ENCODE measurements at places on chromosomes 5 and 9. TPM values are rescaled to one million over a fixed set of nuclear protein-coding genes. Genes with fewer than 3 reads are reported as not detected.

DNA sequence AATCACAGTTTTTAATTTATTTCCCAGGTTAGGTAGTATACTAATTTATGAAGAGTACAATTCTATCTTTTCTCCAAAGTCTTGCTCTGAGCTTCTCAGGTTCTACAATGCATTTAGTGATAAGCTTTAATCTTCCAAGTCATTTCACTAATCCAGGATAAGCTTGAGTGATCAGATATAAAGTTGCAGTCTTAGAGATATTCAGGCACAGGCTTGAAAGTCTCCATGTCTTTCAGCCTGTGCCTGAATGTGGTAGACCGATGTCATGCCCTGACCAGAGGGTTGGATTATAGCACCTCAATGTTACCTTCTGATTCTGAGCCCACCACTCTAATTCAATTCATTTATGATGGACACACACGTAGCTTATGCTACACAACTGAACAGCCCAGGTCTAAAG is 3.2 kb downstream of the CRHBP start:
- no peak for DNase-seq

DNA sequence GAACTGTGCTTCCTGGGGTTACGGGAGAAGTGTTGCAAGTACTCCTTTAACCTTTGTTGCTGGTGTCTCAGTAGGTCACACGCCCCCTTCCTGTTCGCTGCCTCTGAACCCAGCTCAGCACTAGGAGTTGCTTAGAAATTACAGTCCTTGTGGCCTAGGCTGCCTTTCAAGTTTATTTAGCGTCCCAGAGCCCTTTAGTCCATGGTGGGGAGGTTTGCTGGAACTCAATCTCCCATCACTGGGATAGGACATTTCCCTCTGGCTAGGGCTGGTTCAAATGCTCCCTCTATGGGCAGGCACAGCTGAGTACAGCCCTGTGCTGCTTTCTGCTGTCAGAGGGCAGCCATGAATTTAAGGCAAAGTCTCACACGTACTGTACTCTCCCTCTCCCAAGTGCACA is 4.7 kb downstream of the IFNA8 start:
- no peak for DNase-seq

GRCh38 chr5:30662373-30662772 is 531.1 kb upstream of the CDH6 start:
- DNase-seq: no peak

DNA sequence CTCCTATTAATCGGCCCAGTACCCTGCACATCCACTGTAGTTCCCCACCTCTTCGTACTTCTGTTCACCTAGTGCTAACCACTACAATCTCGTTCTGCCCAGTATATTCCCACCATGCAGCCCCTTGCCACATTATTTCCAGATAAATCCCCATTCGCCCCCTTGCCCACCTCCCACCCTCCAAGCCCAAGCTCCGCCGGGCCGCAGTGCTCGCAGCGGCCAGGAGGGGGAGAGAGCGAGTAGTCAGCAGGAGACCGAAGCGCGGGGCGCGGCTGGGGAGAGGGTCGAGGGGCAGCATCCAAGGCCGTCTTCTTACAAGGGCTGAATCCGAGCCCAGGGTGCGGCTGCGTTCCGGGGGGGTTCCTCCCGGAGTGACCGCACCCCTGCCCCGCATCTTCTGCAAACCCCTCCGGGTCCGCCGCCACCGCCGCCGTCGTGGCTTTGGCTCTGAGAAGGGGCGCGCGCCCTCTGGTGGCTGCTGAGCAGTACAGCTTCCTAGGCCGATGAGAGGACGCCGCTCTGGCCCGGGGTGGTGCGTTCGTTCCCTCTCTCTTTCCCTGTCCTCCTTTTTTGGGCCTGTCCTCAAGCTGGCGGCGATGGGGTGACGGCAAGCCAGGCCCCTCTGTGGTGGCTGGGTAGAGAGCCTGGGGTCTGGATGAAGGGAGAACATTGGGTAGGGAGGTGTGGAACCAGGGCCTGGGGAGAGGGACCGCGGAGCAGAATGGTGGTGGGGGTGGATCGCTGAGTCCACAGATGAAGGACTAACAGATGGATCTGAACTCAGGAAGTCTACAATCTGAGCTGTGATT is 30.0 kb upstream of the PSD2 start:
- DNase-seq: peak; percentile 87

DNA sequence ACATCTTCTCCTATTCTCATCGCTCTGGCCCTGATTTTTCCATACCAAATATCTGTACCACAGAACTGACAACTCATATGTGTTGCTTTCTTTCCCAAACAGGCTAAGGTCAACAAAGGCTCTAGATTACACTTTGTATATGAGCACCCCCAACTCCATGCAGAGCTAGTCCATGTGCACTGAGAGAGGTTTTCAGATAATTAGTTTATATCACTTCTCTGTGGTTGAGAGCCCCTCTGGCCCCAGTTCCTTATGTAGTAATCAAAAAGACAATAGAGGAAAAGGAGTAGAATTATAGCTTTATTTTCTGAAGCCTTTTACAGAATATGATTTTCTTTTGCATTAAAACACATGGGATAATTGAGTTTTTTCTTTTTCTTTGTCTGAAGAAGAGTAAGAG is 120.0 kb downstream of the TRIO start:
- DNase-seq: no peak

DNA sequence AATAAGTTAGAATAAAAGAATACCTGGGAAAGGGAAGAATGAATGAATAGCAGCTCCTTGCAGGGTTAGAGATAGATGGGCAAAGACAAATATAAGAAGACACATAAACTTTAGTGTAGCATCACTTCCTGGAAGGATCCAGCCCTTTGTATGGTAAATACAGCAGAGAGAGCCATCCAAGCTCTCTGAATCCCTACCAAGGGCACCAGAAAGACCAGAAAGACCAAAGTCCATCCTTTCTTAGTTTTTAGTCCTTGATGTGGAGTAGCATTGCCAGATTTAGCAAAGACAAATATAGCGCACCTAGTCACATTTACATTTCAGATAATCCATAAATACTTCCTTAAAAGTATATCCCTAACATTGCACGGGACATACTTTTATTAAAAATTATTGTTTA is 56.1 kb upstream of the C9orf72 start:
- DNase-seq: no peak

Gene NMRK1
- total RNA-seq: 17.7 TPM

Gene ENTREP1
- total RNA-seq: 0.09 TPM

Gene PCDHGA4
- 0.23 TPM for total RNA-seq

Gene CCL27
- total RNA-seq: not detected

Gene PCDHGA10
- total RNA-seq: 3.9 TPM
